ENCODE measurements at places on chromosomes 7 and 10.

GRCh38 chr7:78413568-78413967 is 615.0 kb downstream of the PHTF2 start:
- no peak for DNase-seq

DNA sequence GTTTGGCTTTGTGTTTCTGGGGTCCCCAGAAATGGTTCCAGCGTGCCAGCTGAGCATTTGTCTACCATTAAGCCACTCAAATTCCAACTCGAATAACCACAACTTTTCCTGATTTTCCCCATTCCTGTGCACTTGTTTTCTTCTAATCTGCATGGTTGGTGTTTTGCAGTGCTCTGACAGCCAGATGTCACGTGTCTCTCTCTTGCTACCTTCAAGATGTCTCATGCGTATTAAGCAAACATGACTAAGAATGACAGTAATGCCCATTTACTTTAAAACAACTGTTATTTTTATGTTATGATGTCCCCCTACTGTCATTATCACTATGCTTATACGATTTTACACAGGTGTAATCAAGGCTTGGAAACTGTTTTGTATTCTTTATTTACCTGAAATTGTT is 35.2 kb upstream of the MXI1 start:
- peak; percentile 10 for DNase-seq

DNA sequence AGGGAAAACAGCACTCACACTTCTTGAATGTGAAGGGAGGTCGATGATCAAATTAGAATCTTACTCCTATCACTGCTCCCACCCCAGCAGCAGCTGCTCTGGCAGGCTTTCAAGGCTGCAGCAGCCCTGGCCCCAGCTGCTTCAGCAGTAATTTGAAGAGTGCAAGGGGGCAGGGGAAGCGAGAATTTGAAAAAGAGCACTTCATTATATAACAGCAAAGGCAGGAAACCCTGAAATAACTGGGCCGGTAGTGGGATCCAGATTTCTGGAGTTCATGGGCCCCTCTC is 44.9 kb downstream of the MYPN start:
- DNase-seq = peak; percentile 15

DNA sequence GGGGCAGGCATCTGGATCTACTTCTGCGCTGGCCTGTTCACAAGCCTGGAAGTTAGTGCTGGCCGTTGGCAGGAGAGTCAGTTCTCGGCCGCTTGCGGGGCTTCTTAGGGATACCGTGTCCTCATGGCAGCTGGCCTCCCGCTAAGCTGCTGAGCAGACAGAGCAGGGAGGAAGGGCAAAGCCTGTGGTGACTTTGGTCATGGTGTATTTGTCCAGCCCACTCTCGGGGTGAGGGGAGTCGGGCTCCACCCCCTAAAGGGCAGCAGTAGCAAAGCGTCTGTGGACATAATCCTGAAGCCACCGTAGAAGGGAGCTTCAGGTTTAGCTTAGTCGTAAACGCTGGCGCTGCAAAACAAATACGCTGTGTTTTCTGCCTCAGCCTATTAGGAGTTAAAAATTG is 12.2 kb downstream of the UBE3C start:
- peak; percentile 44 for DNase-seq

DNA sequence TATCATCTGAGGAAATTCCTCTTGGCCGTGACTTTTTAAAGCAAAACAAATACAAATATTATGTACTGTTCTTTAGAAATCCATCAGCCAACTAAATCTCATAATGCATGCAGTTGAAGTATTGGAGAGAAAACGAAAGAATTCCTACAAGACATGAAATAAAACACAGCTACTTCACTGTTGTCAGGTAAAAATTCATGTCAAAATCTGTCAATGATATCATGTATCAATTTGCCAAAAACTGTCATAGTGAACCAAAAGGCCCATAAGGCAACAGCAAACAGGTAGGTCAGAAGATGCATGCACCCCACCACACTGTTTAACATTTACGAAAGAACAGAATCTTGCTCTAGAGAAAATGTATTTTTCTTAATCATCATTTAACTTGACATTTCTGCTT is 2.3 kb downstream of the GPR22 start:
- no peak for DNase-seq
